Activated T-cell treated with anti-CD3 and anti-CD28 coated beads, Interleukin-2, amount 50 U/mL, for 1 hour (primary cell): ENCODE measurements at places on chromosomes 2 and 18.

GRCh38 chr2:231256494-231256893, 58.1 kb downstream of the ARMC9 start:
- DNase-seq = no peak

DNA sequence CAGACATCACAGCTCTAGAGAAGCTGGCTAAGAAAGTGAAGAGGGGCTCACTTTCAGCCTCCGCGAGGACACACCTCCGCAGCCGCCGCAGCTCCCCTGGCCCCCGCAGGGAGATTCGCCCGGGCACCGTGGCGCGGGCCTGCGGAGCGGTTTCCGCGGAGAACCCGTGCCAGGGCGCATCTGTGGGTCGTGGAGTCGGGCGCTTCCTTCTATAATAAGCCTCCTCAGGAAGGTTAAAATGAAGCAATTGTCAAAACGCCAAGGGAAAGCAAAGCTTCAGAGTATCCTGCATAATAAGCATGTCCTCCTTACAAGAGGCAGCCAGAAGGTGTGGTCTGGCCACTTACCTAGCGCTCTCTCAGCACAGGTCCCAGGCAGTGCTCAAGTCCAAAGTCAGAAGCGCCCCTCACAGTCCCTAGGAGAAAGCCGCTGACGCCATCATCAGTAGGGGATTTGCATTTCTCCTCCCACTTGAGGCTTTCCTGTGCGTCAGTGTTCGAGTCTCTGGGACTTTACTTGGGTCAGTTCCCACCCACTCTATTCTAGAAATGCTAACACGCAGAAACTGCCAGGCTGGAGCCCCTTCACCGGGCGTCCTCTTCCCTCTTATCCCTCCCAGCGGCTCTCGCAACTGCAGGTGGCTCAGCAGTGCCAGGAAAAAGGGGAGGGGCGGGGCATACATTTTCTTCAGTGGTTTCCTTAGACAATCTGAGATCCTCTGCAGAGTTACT, at the start of gene STAT4:
TSS of gene STAT4 (minus strand) at position 395 of the 731 bp plus-strand sequence. CDS start 2,791 bp downstream, outside the sequence.
- peak; percentile 76 for DNase-seq

DNA sequence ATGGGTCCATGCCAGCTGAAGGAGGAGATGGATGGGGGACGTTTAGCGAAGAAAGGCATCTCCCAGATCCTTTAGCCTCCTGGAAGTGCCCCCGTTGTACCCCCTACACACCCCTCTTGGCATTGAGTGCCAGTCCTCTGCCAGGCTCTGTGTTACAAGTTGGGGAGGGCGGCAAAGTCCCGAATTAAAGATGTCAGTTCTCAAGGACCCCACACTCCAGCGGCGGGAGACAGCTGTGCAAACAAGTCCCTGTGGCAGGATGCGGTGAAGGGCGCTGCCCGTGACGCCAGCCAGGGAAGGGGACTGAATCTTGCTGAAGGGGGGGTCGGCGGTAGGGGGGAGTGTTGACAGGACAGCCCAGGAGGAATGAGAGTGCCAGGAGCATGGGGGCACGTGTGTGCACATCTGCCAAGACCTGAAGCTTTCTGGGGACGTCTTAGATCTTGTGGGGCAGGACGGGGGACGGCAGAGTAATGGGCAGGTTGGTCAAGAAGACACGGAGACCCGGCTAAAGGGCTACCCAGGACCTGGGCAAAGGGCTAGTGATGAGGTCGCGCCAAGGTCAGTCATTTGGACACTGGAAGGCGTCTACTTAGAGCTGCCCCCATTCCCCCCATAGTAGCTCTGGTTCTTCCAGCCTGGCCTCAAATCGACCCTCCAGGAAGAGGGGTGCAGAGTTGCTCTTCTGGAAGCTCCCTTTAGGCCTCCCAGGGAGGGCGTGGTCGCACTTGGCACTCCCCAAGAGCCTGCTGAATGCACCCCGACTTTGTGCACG, 2.8 kb upstream of the CTDSP1 start:
- peak; percentile 76 for DNase-seq

DNA sequence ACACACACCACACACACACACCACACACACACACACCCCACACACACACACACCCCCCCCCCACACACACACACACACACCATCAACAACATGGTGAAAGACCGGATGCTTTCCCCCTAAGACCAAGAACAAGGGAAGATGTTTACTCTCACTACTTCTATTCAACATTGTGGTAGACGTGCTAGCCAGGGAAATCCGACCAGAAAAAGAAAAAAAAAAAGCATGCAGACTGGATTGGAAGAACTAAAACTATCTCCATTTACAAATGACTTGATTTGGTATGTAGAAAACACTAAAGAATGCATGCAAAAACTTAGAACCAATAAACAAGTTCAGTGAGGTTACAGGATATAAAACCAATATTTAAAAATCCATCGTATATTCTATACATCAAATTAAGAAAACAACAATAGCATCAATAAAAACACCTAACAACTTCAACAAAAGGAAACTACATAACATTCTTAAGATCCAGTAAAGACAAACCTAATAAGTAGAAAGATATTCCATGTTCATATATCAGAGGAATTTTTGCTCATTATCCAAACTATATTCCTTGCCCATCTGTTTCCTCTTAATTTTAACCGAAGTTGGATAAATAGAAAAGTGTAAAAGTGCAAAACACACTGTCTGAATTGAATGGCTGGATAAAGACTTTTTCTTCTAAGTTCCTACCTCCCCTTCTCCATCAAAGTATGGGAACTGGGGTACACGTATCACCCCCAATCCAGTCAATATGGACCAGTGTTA, 51.5 kb upstream of the RNU4ATAC start:
- no peak for DNase-seq

DNA sequence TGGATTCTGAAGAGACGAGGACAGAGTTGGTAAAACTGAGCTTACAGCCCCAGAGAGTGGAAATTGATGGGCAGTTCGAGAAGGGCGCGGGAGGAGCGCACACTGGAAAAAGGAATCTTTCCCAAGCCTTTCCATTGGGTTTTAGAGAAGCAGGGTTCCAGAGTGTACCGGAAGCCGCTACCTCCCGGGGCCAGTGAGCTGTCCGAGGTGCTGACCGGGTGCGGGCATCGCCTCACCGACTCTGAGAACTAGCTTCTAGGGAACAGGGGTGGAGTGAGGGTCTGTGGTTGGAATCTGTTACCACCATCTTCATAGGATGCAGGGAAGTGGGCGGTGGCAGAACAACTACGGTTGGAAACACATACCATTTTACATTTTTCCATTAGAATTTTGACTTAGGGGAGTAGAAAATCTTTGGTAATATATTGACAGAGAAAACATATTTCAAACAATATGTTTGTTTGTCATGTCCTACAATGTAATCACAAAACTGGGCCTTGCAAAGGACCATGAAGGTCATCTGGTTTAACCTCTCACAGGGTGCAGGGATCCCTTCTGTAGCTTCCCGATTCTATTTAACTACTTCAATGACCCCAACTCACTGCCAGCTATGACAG, 724 bp downstream of the NMS start:
- no peak for DNase-seq

DNA sequence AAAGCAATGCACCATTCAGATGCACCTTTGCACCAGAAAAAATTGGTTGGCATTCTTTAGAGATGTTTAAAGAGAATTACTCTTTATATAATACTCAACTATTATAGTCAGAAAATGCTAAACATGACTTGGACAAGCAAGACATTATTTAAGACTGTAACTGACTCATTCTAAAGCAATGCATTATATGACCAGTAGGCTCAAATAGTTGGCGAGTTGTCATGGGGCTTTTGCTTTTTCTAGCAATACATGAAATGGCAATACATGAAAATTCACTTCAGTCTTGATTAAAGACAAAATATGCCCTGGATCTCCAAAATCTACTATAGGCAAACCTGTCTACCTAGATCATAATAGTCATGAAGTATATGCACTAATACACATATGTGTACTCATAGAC, 216.9 kb upstream of the VWC2L start:
- DNase-seq = no peak

- no peak for DNase-seq
These were observed 228.4 kb downstream of the KCNS3 start for GRCh38 chr2:18106841-18107240.

DNA sequence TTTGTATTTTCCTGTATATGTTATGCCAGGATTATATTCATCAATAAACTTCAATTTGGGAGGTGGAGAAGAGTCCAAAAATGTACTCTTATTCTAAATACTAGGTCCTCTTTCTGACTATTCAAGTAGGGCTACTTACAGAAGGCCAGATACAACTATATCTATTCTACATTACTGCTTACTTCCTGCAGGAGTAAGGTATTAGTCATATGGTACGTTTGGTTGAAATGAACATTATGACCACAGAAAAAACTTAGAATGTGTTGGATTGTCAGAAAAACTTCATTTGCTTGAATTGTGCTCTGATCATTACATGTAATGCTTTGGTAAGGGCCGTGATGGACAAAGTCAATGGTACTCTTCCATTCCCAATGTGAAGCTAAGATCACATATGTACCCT, 35.0 kb downstream of the STAT4 start:
- DNase-seq = no peak

GRCh38 chr2:51028829-51029228, 3.1 kb downstream of the NRXN1 start:
- no peak for DNase-seq

- DNase-seq = no peak
These were observed 173.1 kb upstream of the GYPC start for GRCh38 chr2:126482582-126483464.

DNA sequence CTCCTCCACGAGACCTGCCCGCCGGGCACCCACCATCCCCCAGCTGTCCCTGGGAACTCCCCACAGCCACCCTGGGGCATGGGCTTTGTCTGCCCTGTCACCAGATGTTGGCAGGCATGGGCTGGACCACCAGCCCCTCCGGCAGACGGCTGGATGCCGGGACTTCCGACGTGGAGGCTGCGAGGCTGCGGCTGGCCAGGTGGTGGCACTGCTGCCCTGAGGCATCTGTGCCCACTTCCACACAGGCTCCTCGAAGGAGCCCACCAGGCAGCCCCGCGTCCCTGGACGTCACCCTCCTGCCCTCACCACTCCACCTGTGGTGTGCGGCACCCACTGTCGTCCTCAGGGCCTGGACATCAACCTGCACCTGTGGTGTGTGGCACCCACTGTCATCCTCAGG, 319.9 kb upstream of the SALL3 start:
- DNase-seq = peak; percentile 28

DNA sequence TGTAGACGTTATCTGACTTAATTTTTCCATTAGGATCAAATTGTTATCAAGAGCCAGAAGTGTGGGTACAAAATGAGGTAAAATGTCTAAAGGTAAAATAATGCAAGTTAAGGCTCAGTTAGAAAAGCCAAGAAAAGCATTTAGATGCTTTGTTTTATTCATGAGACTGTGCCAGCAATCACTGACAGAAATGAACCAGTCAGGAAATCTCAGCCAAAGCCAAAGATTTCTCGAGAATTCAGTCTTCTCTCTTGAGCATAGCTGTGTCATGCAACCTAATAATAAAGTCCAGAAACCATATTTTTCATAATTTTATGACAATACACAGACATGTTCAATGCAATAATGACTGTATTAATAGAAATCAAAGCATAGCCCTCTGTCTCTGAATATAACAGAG, 43.5 kb upstream of the ZNF397 start:
- DNase-seq = no peak

- no peak for DNase-seq
These were observed 1054.3 kb upstream of the SLC39A10 start for GRCh38 chr2:194602750-194603149.

DNA sequence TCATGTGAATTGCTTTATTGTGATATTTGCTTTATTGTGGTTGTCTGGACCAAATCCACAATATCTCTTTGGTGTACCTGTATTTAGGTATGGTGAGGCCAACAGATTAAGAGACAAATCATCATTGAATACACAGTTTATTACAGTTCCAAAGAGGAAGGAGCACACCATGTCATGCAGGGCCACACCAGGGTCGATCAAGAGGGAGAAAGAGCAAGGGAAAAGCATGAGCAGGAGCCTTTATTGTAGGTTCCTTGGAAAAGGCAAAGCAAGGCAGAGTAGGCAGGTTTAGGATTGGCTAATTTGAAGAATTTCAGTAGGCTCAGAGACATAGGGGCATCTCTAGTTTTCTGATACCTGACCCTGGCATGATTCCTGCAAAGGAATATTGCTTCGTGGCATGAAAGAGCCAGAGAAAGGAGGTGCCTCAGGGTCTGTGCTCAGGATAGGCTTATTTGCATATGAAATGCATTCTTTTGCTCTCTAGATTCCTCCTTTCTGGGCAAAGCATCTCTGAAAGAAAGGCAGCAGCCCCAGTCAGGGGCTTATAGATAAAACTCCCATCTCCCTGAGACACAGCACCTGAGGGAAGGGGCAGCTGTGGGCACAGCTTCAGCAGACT, 214.2 kb upstream of the ERBB4 start:
- no peak for DNase-seq

DNA sequence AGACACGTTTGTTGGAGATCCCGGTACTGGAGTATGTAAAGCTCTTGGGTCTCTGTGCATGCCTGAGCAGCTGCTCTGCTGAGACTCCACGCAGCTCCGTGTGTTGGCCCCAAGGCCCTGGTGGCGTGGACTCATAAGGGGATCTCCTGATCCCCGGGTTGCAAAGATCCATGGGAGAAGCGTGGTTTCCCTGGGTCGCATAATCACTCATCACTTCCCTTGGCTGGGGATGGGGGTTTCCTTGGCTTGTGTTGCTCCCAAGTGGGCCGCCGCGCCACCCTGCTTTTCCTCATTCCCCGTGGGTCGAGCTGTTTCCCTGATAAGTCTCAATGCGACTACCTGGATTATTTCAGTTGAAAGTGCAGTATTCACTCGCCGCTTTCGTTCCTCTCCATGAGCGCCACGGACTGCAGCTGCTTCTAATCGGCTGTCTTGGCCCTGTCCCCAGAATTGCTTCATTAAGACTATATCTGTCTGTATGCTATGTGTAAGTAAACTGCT, 76.0 kb downstream of the EPC2 start:
- DNase-seq = no peak

GRCh38 chr18:74407888-74408287, 49.2 kb downstream of the DIPK1C start:
- DNase-seq = no peak

DNA sequence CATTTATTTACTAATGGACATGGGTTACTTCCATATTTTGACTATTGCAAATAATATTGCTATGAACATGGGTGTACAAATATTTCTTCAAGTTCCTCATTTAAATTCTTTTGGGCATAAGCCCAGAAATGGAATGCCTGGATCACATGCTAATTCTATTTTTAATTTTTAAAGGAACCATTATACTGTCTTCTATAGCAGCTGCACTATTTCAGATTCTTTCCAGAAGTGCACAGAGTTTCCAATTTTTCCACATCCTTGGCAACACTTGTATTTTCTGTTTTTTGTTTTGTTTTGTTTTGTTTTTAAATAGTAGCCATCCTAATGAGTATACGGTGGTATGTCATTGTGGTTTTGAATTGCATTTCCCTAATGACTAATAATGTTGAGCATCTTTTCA, 8.5 kb upstream of the RALBP1 start:
- no peak for DNase-seq

- no peak for DNase-seq
These were observed 1605.8 kb downstream of the SUCLG1 start for GRCh38 chr2:82853299-82853698.
